Astrocyte of the hippocampus (primary cell): ENCODE measurements at places on chromosomes 11 and 22.
A peak's percentile ranks its signal among the peaks of the same experiment; 100 is the strongest.

DNA sequence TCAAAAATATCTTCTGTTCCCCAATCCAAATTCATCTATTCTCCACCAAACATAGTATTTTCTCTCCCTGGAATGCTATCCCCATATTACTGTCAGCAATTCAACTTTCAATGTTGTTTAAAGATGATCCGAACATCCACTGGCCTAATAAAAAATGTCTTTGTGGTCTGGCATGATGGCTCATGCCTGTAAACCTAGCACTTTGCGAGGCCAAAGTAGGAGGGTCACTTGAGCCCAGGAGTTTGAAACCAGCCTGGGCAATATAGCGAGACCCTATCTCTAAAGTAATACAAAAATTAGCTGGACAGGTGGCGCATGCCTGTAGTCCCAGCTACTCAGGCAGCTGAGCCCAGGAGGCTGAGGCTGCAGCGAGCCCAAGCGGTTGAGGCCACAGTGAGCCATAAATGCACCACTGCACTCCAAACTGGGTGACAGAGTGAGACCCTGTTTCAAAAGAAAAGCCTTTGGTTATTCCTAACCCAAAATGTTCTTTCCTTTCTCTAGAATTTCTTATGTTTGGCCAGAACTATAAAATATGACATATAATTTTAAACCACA is 29.8 kb downstream of the SIK3 start:
- no peak for DNase-seq

- DNase-seq, result no peak
These were observed 247.6 kb downstream of the CADM1 start for GRCh38 chr11:115256397-115257197.

DNA sequence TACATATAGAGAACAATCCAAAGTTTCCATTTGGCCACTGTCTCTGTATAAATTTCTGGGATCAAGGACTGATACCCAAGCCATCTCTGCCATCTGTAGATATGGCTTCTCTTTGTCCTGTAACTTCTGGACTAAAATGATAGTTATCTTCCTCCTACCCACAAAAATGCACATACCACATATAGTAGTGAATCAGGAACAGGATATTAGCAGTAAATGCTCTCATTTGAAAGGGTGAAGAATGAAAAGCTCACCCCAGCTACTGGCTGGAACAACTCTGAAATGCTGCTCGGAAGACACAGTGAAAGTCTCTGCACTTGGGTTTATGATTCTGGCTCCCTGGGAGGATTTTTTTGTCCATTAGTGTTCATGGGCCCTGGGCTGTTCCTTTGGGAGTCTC is 856.4 kb upstream of the LRRC4C start:
- peak; percentile 26 for DNase-seq

DNA sequence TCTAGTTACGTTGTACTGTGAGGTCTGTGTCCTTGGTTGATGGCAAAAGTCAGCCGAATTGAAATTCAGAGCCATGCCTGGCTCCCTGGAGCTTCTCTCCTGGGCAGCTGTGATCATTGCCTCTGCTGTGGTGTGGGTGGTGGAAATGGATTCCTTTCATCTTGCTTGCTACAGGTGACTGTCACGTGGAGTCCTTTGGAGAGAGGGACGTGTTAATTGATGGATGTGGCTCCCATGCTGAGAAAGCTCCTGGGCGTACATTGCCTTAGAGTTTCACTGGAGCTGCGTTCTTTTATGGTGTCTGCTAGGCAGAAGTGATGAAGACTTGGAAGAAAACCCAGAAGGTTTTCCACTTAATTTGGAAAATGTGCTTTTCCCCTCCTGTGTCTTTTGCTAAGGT is 41.9 kb upstream of the PPP6R3 start:
- no peak for DNase-seq

GRCh38 chr22:36256478-36256877 is 3.5 kb downstream of the APOL1 start:
- no peak for DNase-seq

- no peak for DNase-seq
These were observed 51.3 kb downstream of the TRIM29 start for GRCh38 chr11:120086651-120087050.

GRCh38 chr11:92152245-92152644 is 72.4 kb upstream of the FAT3 start:
- DNase-seq, result no peak

DNA sequence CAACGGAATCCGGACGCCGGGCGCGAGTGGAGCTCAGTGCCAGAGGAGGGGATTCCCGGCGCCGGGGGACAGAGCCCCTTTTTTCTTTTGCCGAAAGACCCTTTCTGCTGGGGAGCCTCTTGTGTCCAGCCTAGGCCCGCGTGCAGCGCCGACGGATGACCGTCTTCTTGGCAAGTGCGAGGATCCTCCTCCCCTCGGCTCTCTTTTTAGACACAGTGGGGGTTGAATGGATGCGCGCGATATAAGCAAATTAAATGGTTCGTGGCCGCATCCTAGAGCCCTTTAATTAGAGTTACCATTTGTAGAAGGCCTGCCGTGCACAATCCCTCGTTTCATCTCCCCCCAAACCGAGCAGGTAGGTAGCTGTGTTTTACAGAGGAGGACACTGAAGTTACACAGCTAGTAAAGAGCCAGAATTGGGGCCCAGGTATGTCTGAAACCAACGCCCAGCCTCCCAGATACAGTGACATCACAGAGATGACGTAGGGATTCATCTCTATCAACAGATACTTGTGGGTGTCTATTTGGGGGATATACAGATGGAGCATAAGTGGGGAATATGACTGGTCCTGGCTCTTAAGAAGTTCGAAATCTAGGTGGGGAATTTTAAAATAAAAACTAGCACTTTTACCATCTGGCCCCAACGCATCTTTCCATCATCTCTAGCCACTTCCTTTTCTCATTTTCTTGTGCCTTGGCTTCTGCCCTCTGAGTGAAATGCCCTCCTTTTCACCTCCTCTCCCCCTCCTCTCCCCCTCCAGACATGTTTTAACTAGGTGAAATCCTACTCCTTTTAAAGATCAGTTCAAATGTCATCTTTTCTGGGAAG is 875 bp downstream of the TCP11L1 start:
- peak; percentile 38 for DNase-seq

- no peak for DNase-seq
These were observed 13.5 kb upstream of the EFCAB6 start for GRCh38 chr22:43825651-43826050.

DNA sequence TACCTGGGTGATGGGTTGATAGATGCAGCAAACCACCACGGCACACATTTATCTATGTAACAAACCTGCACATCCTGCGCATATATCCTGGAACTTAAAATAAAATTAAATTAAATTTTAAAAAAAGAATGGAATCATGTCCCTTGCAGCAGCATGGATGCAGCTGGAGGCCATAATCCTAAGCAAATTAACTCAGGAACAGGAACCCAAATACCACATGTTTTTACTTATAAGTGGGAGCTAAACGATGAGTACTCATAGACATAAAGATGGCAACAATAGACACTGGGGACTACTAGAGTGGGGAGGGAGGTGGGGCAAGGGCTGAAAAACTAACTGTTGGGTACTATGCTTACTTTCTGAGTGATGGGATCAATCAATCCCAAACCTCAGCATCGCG is 40.9 kb downstream of the CWC15 start:
- no peak for DNase-seq

DNA sequence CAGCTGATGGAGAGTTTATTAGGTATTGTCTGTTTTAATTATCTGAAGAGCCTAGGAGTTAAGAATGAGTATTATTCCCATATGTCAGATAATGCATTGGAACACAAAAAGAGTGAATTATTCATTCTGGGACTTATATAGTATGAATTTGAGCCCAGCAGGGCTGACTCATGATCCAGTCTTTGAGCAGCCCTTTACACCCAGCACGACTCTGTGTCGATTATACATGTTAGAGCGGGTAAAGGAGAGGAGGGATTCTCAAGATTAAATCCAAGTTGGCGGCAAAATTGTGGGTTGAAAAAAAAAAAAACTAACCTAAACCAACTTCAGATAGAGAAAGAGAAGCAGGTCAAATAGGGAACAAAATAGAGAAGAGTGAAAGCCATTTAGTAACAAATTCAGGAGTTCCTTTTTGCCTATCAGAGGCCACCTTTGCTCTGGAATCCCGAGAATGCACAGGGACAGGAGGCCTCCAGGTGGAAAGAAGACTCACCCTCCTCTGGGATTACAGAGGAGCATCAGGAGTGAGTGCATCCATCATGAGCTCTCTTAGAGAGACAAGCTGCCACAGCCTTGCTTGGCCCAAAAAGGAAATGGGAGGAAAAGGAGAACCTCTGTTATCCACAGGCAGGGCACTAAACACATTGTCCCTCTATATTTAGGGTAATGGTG is 3.1 kb downstream of the MRGPRX1 start:
- no peak for DNase-seq

- DNase-seq, result peak; percentile 93
These were observed 89.5 kb downstream of the TRMU start for GRCh38 chr22:46425016-46425415.

DNA sequence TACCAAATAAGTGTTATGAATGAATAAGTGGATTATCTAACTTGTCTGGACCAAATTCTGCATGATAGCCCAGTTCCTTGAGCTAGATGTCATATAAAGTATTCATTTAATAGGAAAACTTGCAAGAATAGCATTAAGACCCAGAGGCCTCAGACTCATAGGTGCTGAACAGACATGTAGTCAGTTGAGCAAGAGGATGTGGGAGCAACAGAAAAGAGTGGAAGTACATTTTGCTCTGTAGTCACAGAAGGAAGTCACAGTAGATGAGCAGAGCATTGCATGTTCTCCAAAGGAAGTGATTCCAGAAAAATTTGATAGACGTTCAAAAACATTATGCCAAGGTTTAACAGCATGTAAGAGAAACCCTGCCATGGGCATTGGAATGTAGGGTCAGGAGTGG is 9.5 kb downstream of the HOATZ start:
- no peak for DNase-seq

- DNase-seq, result no peak
These were observed 16.2 kb upstream of the ADSL start for GRCh38 chr22:40330086-40330485.
